ENCODE measurements at places on chromosomes 7 and 10.

GRCh38 chr7:150778014-150778737 is 22.0 kb downstream of the TMEM176B start:
- no peak for DNase-seq

GRCh38 chr7:23394488-23395171 is 75.7 kb downstream of the IGF2BP3 start:
- no peak for DNase-seq

- DNase-seq = no peak
Measured at GRCh38 chr10:23824822-23825221, 384.1 kb upstream of the KIAA1217 start.

GRCh38 chr10:132579027-132579859 is 41.7 kb downstream of the INPP5A start:
- DNase-seq = no peak

GRCh38 chr7:117485118-117485620 is 5.3 kb downstream of the CFTR start:
- peak; percentile 11 for DNase-seq

- no peak for DNase-seq
Measured at GRCh38 chr10:3199488-3199887, 26.9 kb upstream of the PITRM1 start.

- peak; percentile 21 for DNase-seq
Measured at GRCh38 chr10:103458720-103459119, at the start of gene CALHM1. TSS of gene CALHM1 (minus strand) at chr10:103458900. CDS start at chr10:103458751, 149 bp downstream.

GRCh38 chr7:20791538-20792434 is 5.1 kb upstream of the SP8 start:
- DNase-seq = no peak

GRCh38 chr7:44187636-44188416 is 1.4 kb downstream of the GCK start:
- no peak for DNase-seq

GRCh38 chr7:88432301-88432700 is 125.6 kb upstream of the STEAP4 start:
- DNase-seq = no peak

- DNase-seq = no peak
Measured at GRCh38 chr10:55734112-55734511, 626.9 kb downstream of the ZWINT start.

GRCh38 chr7:43647673-43648472 is 65.0 kb downstream of the STK17A start:
- no peak for DNase-seq

DNA sequence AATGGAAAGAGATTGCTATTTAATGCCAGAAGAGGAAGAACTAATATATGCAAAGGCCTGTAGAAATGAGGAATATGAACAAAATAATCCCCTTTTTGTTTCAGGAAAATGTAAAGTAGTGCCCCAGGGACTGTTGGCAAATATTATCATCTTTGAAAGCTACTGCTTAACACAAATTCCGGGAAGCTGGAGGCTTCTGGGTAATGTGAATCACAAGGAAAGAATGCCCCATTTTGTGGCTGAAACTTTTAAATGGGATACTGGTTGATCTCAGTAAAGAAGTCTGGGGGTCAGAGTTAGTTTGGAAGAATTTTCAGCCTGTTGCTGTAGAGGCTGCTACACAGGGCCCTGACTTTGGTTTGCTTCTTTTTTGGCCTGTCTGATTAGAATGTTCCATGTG is 141.0 kb downstream of the PTEN start:
- no peak for DNase-seq

GRCh38 chr7:69208276-69208675 is 390.0 kb upstream of the AUTS2 start:
- no peak for DNase-seq

DNA sequence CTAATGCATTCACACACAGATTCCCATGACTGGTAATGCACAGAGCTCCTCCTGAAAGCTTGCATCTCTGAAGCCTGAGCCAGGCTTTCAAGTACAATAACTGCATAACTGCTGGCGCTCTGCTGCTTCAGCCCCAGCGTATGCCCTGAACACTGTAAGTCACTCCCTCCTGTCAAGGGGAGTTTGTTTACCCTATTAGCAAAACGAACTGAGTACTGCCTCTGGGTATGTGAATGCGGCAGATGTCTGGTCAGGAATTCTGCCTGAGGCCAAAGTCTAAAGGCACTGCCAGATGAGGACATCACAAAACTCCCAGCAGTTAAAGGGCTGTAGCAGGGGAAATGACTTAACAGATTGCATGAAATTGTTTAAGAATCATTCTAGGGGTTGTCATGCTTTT is 97.7 kb downstream of the NRCAM start:
- no peak for DNase-seq

- no peak for DNase-seq
Measured at GRCh38 chr7:87448388-87448787, 27.1 kb downstream of the ABCB4 start.

- no peak for DNase-seq
Measured at GRCh38 chr10:106614293-106614692, 550.2 kb downstream of the SORCS1 start.

GRCh38 chr10:43238462-43238861 is 28.4 kb downstream of the RASGEF1A start:
- no peak for DNase-seq
